ENCODE measurements at places on chromosomes 16 and 17.

DNA sequence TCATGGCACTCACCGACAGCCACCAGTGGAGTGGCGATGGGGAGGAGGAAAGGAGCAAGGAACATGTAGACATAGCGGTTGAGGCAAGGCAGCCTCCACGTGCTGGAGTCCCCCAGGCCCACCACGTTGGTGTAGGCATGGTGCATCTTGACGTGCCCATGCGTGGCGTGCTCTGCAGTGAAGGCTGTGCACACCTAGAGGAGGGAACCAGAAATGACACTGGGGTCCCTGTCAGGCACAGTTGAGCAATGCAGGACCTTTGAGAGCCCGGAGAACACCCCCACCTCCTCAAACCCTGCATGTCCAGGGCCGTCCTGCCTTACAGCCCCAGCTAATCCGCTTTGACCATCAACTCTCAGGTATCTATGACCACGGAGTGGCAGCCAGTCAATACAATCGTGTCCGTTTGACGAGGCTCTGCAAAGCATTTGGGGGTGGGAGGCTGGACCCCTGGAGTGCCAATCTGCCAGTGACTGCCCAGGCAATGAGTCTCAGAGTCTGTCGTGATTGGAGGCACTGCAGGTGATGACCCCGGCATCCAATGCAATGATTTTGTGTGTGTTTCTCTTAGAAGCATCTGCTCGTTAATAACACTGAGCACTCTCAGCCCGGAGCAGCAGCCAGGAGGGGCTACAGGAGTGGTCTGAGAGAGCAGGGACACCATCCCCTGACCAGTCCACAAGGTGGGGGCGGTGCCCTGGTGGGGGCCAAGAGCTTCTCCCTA is 9.9 kb upstream of the FDXR start:
- no peak for DNase-seq

DNA sequence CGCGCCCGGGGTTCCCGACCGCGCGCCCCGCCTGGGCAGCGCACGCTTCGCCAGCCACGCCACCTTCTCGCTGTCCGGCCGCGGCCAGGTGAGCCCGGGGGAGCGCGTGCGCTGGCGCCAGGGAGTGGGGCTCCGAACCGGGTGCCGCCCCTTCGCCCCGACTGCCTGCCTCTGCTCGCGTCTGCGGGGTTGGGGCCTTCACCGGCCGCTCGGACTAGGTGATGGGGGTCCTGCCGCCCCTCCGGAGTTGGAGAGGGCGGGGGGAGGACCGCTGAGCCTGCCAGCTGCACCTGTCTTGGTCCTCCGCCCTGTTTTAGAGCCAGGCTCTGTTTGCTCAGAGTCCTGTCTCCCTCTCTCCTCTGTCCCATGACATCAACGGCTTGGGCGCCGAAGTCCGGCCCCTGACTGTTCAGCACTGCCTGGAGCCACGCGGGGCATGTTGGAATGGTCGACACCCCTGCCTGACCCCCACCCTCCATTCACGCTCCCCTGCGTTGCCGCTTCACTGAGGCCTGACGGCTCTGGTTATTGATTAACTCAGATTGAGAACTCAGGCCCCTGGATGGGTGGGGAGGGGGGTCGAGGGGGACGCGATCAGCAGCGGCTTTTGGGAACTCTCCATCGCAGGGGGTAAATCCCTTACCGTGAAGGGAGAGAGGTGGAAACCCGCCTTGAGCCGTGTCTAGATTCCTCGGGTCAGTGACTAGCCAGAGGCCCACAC is 748 bp downstream of the SMTNL2 start:
- no peak for DNase-seq

DNA sequence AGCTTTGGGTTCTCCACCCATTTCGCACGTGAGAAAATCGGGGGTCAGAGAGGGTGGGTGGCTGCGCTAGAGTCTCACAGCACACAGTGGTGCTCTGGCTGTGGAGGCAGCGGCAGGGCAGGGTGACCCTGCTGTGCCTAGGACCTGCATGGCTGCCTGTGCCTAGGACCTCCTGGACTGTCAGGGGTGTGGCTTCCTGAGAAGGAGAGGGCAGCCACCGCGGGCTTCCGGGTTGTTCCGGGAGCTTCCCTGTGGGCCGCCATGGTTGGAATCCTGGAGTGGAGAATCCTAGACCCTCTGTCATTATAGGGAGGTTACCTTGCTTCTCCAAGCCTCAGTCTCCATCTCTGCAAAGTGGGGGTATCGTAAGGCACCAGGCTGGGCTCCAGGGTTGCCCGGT is 9.3 kb downstream of the ZFPM1 start:
- no peak for DNase-seq

GRCh38 chr17:64071111-64071510 is 50.7 kb upstream of the ICAM2 start:
- DNase-seq: no peak

GRCh38 chr17:77488531-77489238 is 347.9 kb downstream of the SEC14L1 start:
- DNase-seq: no peak

- no peak for DNase-seq
Observed at GRCh38 chr16:83475108-83475507, 332.7 kb upstream of the HSBP1 start.
